ENCODE measurements at places on chromosomes 7 and 10.

DNA sequence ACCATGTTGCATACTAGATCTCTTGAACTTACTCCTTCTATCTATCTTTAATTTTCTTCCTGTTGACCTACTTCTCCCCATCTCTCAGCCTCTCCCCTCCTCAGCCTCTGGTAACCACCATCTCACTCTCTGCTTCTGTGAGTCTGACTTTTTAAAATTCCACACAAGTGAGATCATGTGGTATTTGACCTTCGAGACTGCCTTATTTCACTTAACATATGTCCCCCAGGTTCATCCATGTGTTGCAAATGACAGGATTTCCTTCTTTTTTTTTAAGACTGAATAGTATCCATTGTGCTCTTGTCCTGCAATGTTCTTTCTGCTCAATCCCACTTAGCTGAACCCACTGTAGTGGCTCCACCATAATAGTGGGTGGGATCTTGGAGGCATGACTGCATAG is 51.4 kb upstream of the DNAJC1 start:
- DNase-seq: peak; percentile 70

DNA sequence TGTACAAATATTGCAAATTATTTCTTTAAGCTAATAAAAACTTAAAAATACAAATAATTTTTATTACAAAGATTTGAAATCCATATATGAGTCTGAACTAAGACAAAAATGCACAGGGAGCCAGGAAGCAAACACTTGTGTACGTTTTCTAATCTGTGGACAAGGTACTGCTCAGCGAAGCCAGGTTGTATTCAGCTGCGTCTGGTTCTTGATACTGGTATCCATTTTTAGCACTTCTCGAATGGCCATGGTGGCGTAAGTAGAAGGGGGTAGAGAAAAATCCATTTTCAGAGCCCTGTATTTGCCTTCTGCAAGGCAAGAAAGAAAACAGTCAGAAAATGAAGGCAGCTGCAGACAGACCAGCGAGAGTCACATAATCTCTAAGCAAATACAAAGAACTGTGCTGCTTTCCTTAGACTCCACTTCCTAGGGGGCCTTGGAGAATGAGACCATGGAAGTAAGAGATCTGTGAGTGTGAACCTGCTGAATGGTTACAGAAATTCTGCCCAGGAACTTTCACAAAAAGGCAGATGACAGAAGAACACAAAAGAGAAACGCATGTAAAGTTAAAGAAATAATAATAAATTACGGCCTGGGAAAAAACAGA is 64.3 kb downstream of the PUS7 start:
- DNase-seq: no peak

DNA sequence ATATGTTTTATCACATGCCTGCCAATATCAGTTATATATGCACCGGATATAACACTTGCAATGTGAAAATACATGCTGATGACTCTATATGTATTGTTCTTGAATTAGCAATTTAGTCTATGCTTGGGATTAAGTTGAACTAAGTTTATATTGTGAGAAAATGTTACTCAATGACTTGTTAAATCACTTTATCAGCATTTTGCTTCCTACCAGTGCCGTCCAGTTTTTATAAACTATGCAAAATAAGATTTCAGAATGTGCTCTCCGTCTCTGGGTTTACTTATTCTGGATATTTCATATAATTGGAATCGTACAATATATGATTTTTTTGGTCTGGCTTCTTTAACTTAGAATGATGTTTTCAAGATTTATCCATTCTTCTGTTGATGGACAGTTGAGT is 25.5 kb upstream of the SLC26A3 start:
- no peak for DNase-seq

DNA sequence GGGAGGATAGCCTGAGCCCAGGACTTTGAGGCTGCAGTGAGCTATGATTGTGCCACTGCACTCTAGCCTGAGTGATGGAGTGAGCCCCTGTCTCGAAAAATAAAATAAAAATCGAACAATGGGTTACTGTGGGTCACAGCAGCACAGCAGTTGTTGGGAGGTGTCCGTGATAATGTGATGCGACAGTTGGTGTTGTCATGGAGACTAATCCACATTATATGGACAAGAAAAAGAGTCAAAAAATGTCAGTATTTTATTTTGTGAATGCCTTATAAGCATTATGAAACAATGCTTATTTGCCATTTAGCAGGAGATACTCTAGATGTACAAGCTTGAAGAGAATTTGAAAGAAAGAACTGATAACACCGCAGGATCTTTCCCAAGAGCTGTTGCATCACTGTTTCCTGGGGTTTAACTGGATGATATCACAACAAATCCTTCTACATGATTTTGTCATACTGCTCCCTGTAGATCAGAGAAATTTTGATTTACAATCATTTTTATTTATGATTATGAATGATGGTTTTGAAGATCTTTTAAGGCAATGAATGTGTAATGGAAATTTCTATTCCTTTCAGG is 195.4 kb downstream of the BAMBI start:
- no peak for DNase-seq

DNA sequence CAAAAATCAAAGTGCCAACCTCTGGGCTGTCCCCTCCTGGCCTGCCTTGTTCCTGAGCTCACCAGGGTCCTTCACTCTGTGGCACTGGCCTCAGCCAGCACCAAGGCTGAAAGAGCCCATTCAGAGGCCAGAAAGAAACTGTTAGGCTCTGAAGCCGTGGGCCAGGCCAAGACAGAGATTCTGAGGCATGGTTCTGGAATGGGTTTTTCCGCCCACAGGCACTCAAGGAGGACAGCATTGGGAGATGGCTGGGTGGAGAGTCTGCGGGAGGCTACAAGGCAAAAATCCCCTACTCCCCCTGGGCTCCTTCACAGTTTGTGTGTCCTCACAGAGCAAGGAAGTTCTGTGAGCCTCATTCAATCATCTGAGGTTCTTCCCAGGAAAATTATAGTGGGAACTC is 31.7 kb downstream of the GRIFIN start:
- peak; percentile 54 for DNase-seq

- peak; percentile 24 for DNase-seq
These were observed 49.5 kb downstream of the ASAH2B start for GRCh38 chr10:50788951-50789945.

GRCh38 chr7:122166740-122167139 is 22.7 kb upstream of the AASS start:
- peak; percentile 83 for DNase-seq

- DNase-seq: no peak
These were observed 674.8 kb upstream of the C7orf33 start for GRCh38 chr7:147915781-147916180.

DNA sequence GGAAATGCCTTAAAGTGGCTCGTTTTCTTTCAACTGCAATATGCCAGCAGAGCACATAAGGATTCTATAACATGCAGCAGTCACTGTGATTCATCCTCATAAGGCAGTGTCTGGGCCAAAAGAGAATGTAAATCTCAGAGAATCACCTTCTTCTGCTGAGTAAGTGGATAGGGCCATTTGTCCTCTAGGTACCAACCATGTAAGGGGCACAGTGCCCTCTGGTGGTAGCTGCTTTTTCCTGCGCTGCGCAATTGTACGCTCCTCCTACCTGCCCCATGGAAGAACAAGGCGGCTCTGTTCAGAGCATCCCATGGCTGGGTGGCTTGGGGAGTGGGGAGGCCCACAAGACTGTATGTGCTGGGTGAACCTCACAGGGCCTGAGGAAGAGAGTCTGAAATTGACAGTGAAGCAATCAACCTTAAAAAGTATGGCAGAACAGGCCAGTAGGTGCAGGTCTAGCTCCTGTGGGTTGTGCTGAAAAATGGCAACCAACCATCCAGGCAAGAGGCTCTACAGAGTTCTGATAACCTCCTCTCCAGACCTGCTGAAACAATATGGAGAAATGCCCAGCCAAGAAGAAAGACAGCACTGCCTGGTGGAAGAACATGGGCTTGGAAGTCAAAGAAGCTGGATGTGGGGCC is 78.6 kb upstream of the C10orf90 start:
- peak; percentile 69 for DNase-seq

GRCh38 chr10:30868611-30869010 is 163.1 kb downstream of the ZNF438 start:
- DNase-seq: no peak

GRCh38 chr7:53541475-53541874 is 506.0 kb downstream of the POM121L12 start:
- DNase-seq: no peak

DNA sequence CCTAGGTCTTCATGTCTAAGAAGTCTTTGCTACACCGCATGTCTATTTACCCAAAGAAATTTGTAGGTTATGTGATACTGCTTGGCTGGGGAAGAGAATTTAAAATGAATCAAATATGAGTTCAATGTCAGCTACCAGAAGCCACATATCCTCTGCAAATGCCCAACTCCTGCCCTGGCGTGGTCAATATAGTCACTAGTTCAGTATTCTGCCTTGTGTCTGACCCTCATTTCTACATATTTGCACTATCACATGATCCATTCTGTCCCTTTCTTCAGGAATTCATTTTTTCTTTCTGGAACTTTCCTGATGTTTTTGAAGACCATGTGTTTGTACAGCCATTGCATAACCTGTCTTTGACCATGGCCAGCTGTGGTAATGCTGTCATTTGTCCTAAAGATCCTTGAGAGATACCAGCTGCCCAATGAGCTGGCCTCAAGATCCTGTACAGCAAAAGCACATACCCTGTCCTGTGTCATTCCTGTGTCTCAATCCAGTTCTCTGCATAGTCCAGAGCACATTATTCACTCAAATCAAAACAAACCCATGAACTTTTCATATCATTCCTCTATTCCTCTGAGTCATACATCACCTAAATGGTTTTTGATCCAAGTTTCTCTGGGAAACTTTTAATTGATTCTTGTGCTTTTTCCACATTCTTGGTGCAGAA is 524.5 kb downstream of the PARD3 start:
- DNase-seq: peak; percentile 61

GRCh38 chr10:26378861-26379294 is 59.3 kb upstream of the APBB1IP start:
- no peak for DNase-seq

DNA sequence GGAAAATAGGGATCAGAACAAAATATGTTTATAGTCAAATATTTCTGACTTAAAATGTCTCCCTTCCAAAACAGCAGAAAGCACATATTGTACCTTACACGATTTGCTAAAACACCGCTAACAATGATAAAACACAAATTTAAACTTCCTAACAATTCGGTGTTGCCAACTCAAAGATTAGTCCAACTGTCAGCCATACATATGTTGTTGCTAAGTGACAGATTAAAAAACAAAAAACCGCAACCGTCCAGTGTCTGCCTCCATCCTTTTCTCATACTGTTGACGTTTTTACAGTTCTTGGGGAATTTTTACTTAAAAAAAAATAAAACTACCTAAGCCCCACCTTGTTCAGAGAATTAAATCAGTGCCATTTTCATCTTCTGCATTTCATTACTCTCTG is 118.0 kb downstream of the RAB11FIP2 start:
- no peak for DNase-seq

DNA sequence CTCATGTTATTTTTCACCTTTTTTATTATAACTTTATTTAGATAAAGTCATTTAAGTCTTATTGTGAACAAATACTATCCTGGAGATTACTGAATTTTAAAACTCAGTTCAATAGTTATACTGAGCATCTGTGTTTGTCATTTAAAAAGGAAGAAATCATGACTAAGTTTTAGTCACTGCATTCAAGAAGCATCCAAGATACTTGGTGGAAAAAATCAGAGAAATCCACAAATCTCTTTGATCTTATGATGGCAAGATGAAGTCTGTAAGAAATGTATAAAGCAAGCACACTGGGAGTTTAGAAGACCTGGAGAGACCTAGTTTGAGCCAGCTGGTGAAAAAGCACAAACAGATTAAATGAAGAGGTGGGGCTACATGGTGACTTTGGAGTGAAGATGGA is 529.8 kb upstream of the IGFBP3 start:
- DNase-seq: no peak

GRCh38 chr10:76429368-76430060 is 998.1 kb downstream of the LRMDA start:
- no peak for DNase-seq
